Pericardium fibroblast (primary cell): ENCODE measurements at places on chromosomes 4 and X. TPM values are rescaled to one million over a fixed set of nuclear protein-coding genes. Genes with fewer than 3 reads are reported as not detected.

SSX2 gene
- total RNA-seq = not detected in 2 replicates

PPARGC1A gene
- total RNA-seq = 0.23 and 2.3 TPM in 2 replicates

GABRG1 gene
- total RNA-seq = not detected in 2 replicates

CCNA2 gene
- total RNA-seq = 3.5 and 6.0 TPM in 2 replicates

RENBP gene
- total RNA-seq = 0.12 and 0.94 TPM in 2 replicates

PPP4R3C gene
- not detected in 2 replicates for total RNA-seq

MAGEA8 gene
- not detected in 2 replicates for total RNA-seq

SNCA gene
- 0.43 and 3.4 TPM in 2 replicates for total RNA-seq

RAB41 gene
- not detected in 2 replicates for total RNA-seq

KIT gene
- total RNA-seq = 0.82 and 1.2 TPM in 2 replicates

CT45A10 gene
- not detected in 2 replicates for total RNA-seq

MSN gene
- total RNA-seq = 125 and 233 TPM in 2 replicates

RHOXF2B gene
- under 0.01 TPM in 1 of 2 replicates, not detected in the other for total RNA-seq

RAB33A gene
- total RNA-seq = 3.6 and 10.6 TPM in 2 replicates

SLC30A9 gene
- total RNA-seq = 35.2 and 41.5 TPM in 2 replicates

BTK gene
- total RNA-seq = 0.17 TPM in 1 of 2 replicates, not detected in the other

CXCL11 gene
- total RNA-seq = not detected in 2 replicates

SPON2 gene
- total RNA-seq = 570 and 577 TPM in 2 replicates

TKTL1 gene
- total RNA-seq = not detected in 2 replicates

HTR2C gene
- total RNA-seq = not detected in 2 replicates

SPANXB1 gene
- total RNA-seq = not detected in 2 replicates

TMSB15C gene
- total RNA-seq = 0.58 and 1.1 TPM in 2 replicates

CTSO gene
- 13.7 and 15.5 TPM in 2 replicates for total RNA-seq

PCGF3 gene
- total RNA-seq = 37.9 and 38.0 TPM in 2 replicates

RBM46 gene
- total RNA-seq = 0.34 TPM in 1 of 2 replicates, not detected in the other

C4orf54 gene
- 0.09 TPM in 1 of 2 replicates, not detected in the other for total RNA-seq

NXF2 gene
- not detected in 2 replicates for total RNA-seq

PRR32 gene
- total RNA-seq = not detected in 2 replicates

CWH43 gene
- total RNA-seq = not detected in 2 replicates

LGI2 gene
- total RNA-seq = 0.94 and 1.4 TPM in 2 replicates

GUCY1B1 gene
- 1.4 and 3.4 TPM in 2 replicates for total RNA-seq

NDST4 gene
- not detected in 2 replicates for total RNA-seq

SLC9A6 gene
- 5.5 and 6.7 TPM in 2 replicates for total RNA-seq

ARL9 gene
- not detected in 2 replicates for total RNA-seq

SMIM31 gene
- not detected in 2 replicates for total RNA-seq

GPR119 gene
- total RNA-seq = not detected in 2 replicates

S100P gene
- not detected in 2 replicates for total RNA-seq

ZAR1 gene
- total RNA-seq = 2.0 TPM in 1 of 2 replicates, not detected in the other

PAGE1 gene
- total RNA-seq = not detected in 2 replicates

CXCL6 gene
- 3.2 and 18.8 TPM in 2 replicates for total RNA-seq

ZNF280C gene
- total RNA-seq = 1.6 and 4.1 TPM in 2 replicates

ZDHHC15 gene
- 0.12 TPM in 1 of 2 replicates, not detected in the other for total RNA-seq

GPR50 gene
- not detected in 2 replicates for total RNA-seq

XAGE5 gene
- total RNA-seq = not detected in 2 replicates

SPATA4 gene
- total RNA-seq = not detected in 2 replicates

SPOCK3 gene
- total RNA-seq = 0.82 TPM in 1 of 2 replicates, not detected in the other

TMPRSS11A gene
- total RNA-seq = not detected in 2 replicates

MAGEA1 gene
- total RNA-seq = not detected in 2 replicates

ZIC3 gene
- not detected in 2 replicates for total RNA-seq

SOWAHD gene
- total RNA-seq = 0.70 TPM in 1 of 2 replicates, not detected in the other

DNAAF6 gene
- total RNA-seq = not detected in 2 replicates

FGFR3 gene
- total RNA-seq = 1.2 and 2.2 TPM in 2 replicates

ZNF711 gene
- total RNA-seq = 0.58 and 1.3 TPM in 2 replicates

PRKX gene
- 2.3 and 4.1 TPM in 2 replicates for total RNA-seq

RAB9B gene
- 0.23 and 1.1 TPM in 2 replicates for total RNA-seq

AWAT2 gene
- not detected in 2 replicates for total RNA-seq

PCDH19 gene
- total RNA-seq = under 0.01 and 0.09 TPM in 2 replicates

LCORL gene
- 4.8 and 9.0 TPM in 2 replicates for total RNA-seq

CT83 gene
- total RNA-seq = not detected in 2 replicates
